ENCODE measurements at places on chromosomes 12 and 14.
A peak's percentile ranks its signal among the peaks of the same experiment; 100 is the strongest.

GRCh38 chr12:1926251-1926657 is 7.8 kb upstream of the CACNA2D4 start:
- DNase-seq, result no peak

- no peak for DNase-seq
Measured at GRCh38 chr12:113105606-113106271, 29.8 kb downstream of the RASAL1 start.

DNA sequence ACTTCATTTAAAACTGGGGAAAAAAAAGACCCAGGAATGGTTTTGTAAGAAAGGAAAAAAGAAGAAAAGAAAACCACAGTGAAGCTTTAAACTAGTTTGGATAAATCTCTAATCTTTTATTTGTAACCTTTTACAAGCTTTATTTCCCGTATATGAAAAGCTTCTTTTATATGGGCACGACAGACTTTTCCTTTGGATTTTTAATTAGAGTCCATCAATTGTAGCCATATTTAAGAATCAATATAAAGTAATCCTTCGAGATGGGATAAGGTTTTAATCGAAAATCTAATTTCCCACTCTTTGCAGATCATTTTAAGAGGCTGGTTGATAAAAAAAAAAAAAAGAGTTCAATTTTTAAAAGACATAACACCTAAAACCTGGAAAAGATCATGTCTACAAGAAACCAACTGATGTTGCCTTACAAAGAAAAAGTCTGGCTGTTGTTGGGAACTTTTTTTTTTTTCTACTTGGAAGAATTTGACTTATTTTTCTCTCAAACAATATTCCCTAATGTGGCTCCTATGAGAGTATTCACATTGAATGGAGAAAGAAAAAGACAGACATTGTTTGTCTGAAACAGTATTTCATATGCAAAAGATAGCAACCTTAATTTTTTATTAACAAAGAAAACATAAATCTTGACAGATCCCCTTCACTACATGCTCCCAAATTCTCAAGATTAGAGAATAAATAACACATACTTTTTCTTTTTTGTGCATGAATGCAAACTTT is 4.9 kb upstream of the OTX2 start:
- no peak for DNase-seq

DNA sequence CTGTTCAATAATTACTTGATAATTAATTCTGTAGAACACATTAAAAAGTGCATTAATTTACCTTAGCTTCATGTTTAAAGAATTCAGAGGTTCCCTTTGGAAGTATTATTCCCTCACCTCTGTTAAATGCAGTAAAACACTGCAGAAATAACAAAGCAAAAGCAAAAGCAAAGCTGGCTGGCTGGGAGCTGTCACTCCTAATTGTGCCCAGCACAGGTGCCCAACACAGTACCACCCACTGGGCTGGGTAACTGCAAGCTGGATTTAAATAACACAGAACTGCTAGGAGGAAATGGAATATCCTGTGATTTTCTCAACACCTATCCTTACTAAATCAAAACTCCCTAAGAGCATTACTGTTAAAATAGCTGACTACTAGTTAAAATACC is 72.6 kb downstream of the SLC2A13 start:
- DNase-seq, result no peak

- DNase-seq, result peak; percentile 96
Measured at GRCh38 chr14:76812422-76813383, at the start of gene ANGEL1. ANGEL1 (minus strand) TSS chr14:76812882; CDS start chr14:76812827, 55 bp downstream.

DNA sequence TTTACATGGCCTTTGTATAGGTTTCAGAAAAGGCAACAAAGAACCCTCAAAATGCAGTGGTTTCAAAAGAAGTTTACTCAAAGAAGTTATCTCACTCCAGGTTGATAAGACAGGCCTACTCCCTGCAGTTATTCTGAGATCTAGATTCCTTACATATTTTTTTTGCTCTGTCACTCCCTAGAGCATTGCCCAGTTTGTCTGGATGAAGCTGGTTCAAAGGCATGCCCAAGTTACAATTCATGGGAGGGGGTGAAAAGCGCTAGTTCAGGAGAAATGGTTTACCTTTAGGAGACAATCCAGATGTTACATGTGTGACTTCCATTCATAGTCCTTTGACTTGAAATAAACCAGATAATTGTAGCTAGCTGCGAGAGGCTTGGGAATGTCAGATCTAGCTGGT is 115.0 kb downstream of the TPH2 start:
- DNase-seq, result no peak

DNA sequence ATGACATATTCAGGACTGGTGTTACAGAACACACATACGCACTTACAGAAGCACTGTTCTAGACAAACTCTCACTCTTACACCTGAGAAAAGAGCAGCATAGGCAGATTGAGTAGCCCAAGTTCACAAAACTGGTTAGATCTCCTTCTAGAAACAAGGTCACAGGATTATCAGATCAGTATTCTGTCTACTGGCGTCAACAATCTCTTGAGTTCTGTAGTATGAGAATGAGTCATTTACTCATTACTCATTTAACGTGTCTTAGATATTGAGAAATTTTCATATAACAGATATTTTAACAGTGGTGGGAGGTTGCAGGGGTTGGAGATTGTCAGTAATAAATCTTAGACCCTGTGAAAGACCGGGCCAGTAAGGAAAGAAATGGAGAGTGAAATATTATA is 2.8 kb upstream of the TSPAN8 start:
- DNase-seq, result no peak

Data from activated T-helper 1 cell treated with Interleukin-2 at 50 U/mL for 16 hours (primary cell).